ENCODE measurements at places on chromosomes 5 and 9. TPM values are rescaled to one million over a fixed set of nuclear protein-coding genes. Genes with fewer than 3 reads are reported as not detected.
A peak's percentile ranks its signal among the peaks of the same experiment; 100 is the strongest.

TRPM6 gene
- total RNA-seq: 0.52 TPM

DNA sequence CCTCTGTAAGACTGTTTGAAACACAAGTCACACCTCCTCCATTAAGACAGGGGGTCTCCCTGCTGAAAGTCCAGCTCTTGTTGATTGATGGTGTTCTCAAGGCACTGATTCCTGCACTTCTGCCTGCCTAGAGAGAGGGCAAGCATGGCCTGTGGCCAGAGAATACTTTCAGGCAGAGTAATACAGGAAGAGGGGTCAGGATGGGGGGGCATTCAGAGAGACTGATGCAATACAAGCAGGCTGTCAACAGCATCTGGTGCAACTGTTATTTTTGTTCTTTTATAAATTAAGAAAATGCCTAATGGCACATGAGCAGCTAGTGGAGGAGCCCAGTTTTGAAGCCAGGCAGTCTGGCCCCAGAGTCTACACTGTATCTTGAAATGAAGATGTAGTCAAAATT is 302.2 kb downstream of the DIRAS2 start:
- no peaks in the 10 kb centered on the region for H3K36me3 ChIP-seq
- no peaks in the 10 kb centered on the region for H3K4me1 ChIP-seq
- no peak overlapping the region for H3K4me3 ChIP-seq
- H3K27ac ChIP-seq: no peak overlapping the region

- H3K4me3 ChIP-seq: no peak overlapping the region
- peaks cover 6% of the 10 kb centered on the region for H3K4me1 ChIP-seq
- no peaks in the 10 kb centered on the region for H3K27me3 ChIP-seq
These were observed 368.1 kb downstream of the TLE4 start for GRCh38 chr9:79939819-79940218.

ANP32B gene
- total RNA-seq: 52.7 TPM

- no peaks in the 10 kb centered on the region for H3K27me3 ChIP-seq
- H3K27ac ChIP-seq: no peak overlapping the region
- H3K36me3 ChIP-seq: no peaks in the 10 kb centered on the region
- no peak overlapping the region for H3K4me3 ChIP-seq
- DNase-seq: no peak
These were observed 333.4 kb upstream of the ZNF462 start for GRCh38 chr9:106529616-106530015.

PCDHA7 gene
- 0.42 TPM for total RNA-seq

DNA sequence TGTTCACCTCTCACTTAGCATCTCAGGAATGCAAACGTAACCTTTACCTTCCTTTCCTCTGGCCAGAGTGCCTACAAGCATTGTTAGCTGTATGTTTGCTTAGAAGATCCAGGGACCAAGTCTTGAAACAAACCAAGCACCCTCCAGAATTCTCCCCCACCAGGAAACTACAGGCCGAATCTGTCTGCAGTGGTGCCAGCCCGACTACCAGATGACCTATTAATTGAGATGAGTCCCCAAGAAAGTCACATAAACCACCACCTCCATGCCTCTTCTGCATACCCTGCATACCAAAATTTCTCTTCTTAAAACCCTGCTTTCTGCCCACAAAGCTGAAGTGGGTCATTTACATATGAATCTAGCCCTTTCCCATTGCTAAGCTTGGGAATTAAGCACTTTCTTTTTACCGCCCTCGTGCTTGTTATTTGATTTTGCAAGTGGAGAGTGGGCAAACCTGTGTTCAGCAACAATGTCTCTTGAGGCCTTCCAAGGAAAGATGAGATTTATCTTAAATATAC is 1239.1 kb downstream of the CDH12 start:
- no peak overlapping the region for H3K4me3 ChIP-seq
- H3K36me3 ChIP-seq: no peaks in the 10 kb centered on the region
- H3K27ac ChIP-seq: no peak overlapping the region
- H3K27me3 ChIP-seq: no peaks in the 10 kb centered on the region

DNA sequence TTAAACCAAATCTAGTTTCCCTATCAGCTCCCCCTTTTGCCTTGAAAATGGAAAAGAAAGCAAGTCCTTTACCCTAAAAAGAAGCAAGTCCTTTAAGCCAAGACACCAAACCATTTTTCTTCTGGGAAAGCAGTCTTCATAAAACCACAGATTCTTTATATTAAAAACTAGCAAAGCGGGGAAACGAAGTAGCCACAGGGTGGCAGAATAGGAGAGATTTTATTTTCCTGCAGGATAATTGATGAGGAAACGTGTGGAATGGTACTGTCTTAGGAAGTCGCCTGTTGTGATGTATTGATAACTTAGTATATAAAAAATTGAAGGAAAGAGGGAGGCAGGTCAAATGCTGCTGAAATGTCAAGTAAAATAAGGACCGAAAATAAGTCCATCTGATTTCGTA is 41.1 kb downstream of the ZNF883 start:
- no peak for DNase-seq
- no peak overlapping the region for H3K27ac ChIP-seq
- no peaks in the 10 kb centered on the region for H3K4me1 ChIP-seq
- no peaks in the 10 kb centered on the region for H3K36me3 ChIP-seq

DNA sequence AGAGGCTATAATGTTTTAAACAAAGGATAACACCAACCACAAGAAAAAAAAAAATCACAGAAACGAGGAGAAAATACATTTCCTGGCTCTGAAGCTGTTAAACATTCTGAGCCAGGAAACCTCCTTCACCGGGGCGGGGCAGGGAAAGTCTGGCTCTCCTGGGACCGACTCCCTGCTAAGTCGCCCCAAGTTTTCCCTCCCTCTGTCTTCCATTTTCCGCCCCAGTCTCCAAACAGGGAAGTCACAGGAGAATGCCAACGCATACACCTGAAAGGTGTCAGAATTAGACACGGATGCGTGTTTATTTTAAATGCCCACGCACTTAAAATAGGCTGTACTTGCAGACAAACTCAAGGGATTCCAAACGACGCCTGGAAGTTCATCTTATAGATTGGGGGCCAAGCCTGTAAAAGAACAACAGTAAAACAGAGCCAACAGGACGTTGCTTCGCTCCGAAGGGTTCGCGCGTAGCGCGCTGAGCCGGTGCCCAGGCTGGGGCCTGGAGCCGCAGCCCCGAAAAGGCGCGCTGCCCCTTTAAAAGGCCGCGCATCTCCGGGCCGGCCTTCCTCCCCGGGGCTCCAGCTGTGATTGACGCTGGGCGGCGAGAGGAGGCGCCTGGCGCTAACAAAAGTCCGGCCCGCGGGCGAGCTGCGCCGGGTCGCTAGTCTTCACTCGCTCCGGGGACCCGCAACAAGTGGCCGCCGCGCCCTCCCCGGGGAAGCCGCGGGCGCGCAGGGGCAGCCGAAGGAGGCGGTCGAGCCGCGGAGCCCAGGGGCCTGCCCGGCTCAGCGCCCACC is at the start of gene FBXL7:
Gene FBXL7 (plus strand): TSS at position 653 of the 797 bp plus-strand sequence.
- peak within 1 kb of the TSS; percentile 89 for H3K4me3 ChIP-seq
- H3K36me3 ChIP-seq: no peaks in the 10 kb centered on the region
- peak; percentile 74 for DNase-seq
- no peaks in the 10 kb centered on the region for H3K27me3 ChIP-seq
- peaks cover 24% of the 10 kb centered on the region for H3K4me1 ChIP-seq

DNA sequence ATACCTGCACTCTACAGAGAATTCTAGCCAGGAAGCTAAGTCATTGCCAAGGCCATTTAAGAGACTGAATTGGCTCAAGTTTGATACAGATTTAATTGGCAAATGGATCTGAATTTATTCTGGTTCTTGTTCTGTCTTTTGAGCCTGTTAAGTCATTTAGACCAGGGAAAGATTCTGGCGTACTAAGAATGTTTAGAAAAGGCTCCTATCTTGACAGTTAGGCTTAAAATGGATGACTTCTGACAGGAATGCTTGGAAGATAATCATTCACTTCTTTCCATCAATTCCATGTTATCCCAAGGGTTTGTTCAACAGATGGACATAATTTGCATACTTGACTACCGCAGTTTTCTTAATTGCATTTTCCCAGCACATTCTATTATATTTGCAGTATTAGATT is 376.6 kb downstream of the PTPRD start:
- H3K4me3 ChIP-seq: no peak overlapping the region
- H3K4me1 ChIP-seq: no peaks in the 10 kb centered on the region
- no peak overlapping the region for H3K27ac ChIP-seq

ANXA2R gene
- 1.8 TPM for total RNA-seq

GRCh38 chr9:106066940-106067524 is 372.7 kb downstream of the TMEM38B start:
- DNase-seq: no peak
- no peaks in the 10 kb centered on the region for H3K27me3 ChIP-seq
- no peak overlapping the region for H3K27ac ChIP-seq

LURAP1L gene
- 11.4 TPM for total RNA-seq
